ENCODE measurements at places on chromosomes 13 and 19. TPM values are rescaled to one million over a fixed set of nuclear protein-coding genes. Genes with fewer than 3 reads are reported as not detected.

PSG4 gene
- total RNA-seq = 0.76 TPM

ZNF560 gene
- not detected for total RNA-seq

ICAM4 gene
- total RNA-seq = not detected

ZNF530 gene
- total RNA-seq = 5.1 TPM

LYPD5 gene
- 0.09 TPM for total RNA-seq

Data from A549 treated with ZK216348 at 1 μM for 4 hours (cell line).